ENCODE measurements at places on chromosomes 1 and 21. TPM values are rescaled to one million over a fixed set of nuclear protein-coding genes. Genes with fewer than 3 reads are reported as not detected.
A peak's percentile ranks its signal among the peaks of the same experiment; 100 is the strongest.

DNAJC28 gene
- 2.1 TPM for total RNA-seq

GRCh38 chr1:38776466-38777065 lies 83.0 kb downstream of the RRAGC start:
- H3K36me3 ChIP-seq, result no peaks in the 10 kb centered on the region
- peaks cover 18% of the 10 kb centered on the region for H3K27me3 ChIP-seq
- H3K27ac ChIP-seq, result no peak overlapping the region
- H3K4me1 ChIP-seq, result no peaks in the 10 kb centered on the region
- H3K4me3 ChIP-seq, result no peak overlapping the region

DNA sequence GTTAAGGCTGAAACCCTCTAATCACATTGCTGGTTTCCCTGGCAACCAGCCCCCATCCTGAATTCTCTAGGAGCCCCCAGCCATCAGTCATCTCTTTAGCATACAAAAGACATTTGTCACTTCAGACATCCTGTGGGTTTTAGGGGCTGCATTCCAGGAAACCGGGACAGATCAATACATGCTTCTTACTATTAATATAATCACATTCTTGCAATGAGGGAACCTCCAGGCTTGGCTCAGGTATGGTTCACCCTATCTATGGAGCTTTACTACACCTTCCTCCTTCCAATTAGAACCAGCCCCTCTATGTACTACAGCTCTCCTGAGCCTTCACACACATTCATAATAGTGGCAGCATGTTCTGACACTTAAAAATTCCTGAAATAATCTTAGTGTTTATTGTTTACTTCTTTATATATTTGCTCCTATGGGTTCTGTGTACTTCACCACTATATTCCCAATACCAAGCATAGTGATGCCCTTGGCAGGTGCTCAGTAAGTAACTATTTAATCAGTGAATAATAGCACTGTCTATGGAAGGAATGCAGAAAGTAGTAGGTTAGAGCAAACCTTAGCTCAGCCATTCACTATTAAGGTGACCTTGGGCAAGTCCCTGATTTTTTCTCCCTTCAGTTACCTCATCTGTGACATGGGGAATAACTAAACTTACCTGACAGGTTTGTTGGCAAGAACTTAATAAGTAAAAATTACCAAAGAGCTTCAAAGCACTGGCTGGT lies 59.6 kb downstream of the ZNF678 start:
- H3K36me3 ChIP-seq, result no peaks in the 10 kb centered on the region
- H3K4me3 ChIP-seq, result no peak overlapping the region
- H3K4me1 ChIP-seq, result no peaks in the 10 kb centered on the region
- DNase-seq, result no peak

DNA sequence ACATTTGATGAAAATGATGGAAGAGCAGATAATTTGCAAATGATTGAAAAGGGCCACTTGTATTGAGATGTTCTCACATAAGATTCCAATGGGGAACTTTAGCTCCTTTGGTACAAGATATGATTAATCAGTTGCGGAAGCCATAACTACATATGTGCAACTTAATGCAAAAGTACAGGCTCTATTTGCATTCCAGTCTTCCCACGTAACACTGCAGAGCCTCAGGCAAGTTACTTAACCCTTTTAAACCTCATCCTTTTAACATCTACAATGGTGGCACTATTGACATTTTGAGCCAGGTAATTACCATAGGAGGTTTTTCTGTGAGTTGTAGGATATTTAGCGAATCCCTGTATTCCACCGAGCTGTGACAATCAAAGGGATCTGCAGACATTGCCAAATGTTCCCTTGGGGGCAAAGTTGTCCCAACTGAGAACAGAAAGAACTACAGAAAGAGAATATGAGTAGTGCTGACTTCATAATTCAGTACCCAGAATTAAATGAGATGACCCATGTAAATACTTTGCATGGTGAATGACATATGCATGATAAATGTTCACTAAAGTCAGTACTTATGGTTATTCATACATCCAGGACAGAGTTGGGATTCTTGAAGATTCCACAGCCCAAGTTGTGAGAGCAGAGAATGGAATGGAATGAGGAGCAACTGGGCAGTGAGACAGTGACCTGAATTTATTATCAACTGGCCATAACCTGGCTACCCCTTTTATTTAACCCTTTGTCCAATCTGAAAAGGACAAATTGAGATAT lies 62.6 kb downstream of the SPAG17 start:
- DNase-seq, result no peak
- H3K4me3 ChIP-seq, result no peak overlapping the region
- H3K27me3 ChIP-seq, result no peaks in the 10 kb centered on the region
- peaks cover 2% of the 10 kb centered on the region for H3K4me1 ChIP-seq
- no peak overlapping the region for H3K27ac ChIP-seq

DNA sequence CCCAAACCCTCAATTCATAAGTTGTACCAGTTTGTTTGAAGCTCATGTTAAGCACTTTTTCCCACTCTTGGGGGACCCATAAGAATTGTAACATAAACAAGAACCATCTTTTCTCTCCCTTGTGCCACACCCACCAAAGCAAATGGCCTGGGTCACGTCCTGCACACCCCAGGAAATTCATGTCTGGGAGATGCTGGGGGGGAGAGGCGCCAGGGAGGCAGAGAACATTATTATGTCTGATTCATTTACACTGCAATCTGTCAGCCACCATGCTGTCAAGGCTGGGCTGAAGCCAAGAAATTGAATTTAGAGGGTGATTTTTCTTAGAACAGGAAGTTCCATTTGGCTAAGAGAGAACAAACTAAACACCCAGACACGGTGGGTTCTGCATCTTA lies 37.2 kb upstream of the IPO9 start:
- DNase-seq, result no peak
- no peak overlapping the region for H3K4me3 ChIP-seq
- H3K27ac ChIP-seq, result peak overlapping the region; percentile 19
- peaks cover 47% of the 10 kb centered on the region for H3K36me3 ChIP-seq
- H3K27me3 ChIP-seq, result no peaks in the 10 kb centered on the region

AGMAT gene
- total RNA-seq, result not detected

PAPPA2 gene
- 0.50 TPM for total RNA-seq

DNA sequence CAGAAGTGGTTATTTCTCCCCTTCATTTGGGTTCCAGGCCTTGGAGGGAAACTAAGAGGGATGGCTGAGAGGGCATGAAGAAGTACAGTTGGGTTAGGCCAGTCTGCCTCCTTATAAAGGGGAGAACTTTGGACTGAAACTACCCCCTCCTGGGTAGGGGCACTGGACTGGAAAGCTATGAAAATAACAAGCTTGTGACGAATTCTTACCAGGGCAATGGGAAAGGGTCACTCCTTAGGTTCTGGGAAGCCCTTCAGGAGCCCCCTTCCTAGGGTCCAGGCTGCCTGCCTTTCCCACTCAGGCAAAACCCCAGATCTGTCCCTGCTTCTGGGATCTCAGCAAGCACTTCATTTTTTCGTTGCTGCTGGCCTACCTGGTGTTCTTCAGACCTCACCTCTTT lies 9.8 kb upstream of the P3R3URF start:
- H3K27ac ChIP-seq, result no peak overlapping the region
- H3K27me3 ChIP-seq, result no peaks in the 10 kb centered on the region
- peaks cover 31% of the 10 kb centered on the region for H3K36me3 ChIP-seq
- peaks cover 34% of the 10 kb centered on the region for H3K4me1 ChIP-seq

DNA sequence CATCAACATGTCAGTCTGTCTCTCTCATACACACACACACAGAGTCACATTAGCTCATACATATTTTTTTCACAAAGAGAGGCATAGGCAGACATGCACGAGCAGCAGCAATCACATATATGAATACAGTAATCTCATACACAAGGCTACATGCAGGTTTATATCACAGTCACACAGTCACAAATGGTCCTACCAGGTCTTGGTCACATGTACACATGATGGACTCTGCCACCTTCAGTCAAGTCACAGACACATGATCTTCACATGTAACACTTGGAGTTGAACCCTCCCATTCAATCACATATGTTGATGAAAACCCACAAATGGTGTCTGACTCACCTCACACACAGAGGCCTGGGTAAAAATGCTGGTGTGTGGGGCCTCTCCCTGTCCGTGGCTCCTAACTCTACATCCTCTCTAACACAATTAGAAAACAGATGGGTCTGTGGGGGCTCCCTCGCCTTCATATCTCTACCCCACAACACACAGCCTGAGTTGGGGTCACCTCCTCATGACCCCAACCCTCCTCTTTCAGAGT lies 27.9 kb downstream of the RIMS3 start:
- peaks cover 7% of the 10 kb centered on the region for H3K4me1 ChIP-seq
- no peak for DNase-seq
- no peaks in the 10 kb centered on the region for H3K27me3 ChIP-seq
- H3K27ac ChIP-seq, result no peak overlapping the region

DNA sequence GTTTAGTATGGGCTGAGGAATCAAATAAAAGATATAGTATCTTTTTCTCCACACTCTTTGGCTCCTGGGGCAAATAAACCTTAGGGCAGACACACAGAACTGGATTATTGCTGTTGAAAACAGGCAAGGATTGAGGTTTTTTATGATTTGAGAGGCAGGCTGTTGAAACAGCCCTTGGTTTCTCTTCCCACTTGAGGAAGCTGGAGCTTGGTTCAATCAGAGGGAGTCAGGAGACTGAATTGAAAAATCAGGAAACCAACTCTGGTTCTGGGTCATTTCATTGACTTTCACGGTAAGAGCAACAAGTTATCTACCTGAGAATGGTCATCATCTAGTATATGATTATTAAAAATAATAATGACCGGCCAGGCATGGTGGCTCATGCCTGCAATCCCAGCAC lies 108.4 kb downstream of the CNIH3 start:
- H3K36me3 ChIP-seq, result no peaks in the 10 kb centered on the region
- no peaks in the 10 kb centered on the region for H3K27me3 ChIP-seq
- H3K27ac ChIP-seq, result no peak overlapping the region
- DNase-seq, result no peak
- no peak overlapping the region for H3K4me3 ChIP-seq
